ENCODE measurements at places on chromosomes 7 and 10.

GRCh38 chr10:10911035-10911434 lies 106.6 kb upstream of the CELF2 start:
- DNase-seq: no peak

DNA sequence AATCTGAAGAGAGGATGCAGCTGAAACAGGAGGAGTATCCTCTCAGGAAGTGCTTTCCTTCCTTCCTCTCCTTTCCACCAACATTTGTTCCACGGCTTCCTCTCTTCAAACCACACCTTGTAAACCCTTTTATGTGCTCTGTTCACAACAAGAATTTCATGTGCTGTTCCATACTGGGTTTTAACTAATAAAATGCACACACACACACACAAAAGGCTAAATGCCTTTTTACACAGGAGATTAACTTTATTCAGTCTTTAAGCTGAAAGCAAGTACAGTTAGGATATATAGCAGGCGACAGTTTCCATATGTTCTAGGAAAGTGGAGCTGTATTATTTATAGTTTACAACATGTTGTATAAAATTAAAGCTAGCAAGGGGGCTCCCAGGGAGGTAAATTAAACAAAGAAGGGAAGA lies 106.7 kb downstream of the REEP3 start:
- DNase-seq: no peak

DNA sequence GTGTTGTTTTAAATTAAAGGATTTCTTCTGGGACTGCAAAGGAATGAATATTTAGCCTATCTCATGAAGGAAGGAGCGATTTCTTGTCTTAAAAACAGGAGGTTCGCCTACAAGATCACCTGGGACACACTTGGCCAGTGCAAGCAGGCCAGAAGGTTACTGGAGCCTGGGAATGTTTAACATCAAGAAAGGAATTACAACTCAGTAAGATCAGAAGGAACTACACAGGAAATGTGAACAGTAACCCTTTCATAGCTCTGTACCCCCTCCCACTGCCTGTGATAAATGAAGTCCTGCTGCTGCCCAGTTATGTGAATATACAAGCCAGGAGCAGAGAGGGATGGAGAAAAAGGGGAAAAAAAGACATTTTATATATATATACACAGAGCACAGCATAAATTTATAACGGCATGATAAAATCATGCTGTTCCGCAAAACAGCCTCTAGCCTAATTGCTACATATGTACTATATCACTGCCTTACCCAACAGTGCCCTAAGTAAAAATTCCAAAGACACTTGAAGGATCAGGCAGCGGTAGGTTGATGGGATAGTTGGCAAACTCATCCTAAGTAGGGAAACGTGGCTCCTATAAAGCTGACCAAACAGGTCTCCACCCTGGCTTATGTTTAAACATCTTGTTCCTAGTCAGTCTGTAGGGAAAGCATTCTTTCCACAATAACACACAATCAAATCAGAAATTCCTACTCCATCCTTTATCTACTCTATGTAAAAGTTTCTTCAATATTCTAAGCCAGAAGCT lies 63.8 kb downstream of the ZNF438 start:
- DNase-seq: no peak

- no peak for DNase-seq
Measured at GRCh38 chr7:21106296-21106732, 319.6 kb upstream of the SP8 start.

DNA sequence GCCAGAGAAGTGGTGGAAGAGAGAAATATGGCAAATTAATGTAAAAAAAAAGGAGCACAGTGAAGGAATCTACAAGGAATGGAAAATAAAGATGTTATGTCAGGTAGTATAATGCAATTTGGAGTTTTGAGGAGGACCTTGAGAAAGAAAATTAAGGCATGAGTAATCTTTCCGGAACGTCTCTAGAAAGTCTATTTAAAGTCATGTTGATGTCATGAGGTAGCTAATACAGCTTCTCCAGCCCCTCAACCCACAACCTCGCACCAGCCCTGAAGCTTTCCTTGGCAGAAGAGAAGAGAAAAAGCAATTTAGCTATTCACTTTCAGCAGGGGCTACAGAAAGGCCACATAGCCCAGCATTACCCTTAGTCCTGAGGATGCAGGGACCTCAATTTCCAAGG lies 22.5 kb downstream of the TRDMT1 start:
- no peak for DNase-seq

DNA sequence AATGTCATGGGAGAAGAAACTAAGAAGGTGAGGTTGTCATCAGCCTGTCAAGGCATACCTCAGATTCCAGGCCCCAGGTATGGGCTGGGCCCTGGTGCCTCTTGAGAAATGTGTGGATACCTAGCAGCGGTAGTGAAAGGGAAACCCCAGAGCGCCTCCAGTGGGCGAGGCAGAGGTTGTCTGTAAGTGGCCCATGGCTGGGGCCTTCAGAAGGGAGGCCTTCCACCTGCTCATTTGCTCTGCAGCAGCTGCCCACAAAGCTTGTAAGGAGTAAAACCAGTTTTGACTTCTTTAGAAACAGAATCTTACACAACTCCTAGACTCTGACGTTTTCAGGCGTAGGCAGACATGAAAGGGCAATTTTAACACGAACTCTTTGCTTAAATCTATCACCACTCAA lies 509.9 kb downstream of the PARD3 start:
- DNase-seq: no peak

- DNase-seq: no peak
Measured at GRCh38 chr10:27319752-27320431, 79.3 kb upstream of the ACBD5 start.

DNA sequence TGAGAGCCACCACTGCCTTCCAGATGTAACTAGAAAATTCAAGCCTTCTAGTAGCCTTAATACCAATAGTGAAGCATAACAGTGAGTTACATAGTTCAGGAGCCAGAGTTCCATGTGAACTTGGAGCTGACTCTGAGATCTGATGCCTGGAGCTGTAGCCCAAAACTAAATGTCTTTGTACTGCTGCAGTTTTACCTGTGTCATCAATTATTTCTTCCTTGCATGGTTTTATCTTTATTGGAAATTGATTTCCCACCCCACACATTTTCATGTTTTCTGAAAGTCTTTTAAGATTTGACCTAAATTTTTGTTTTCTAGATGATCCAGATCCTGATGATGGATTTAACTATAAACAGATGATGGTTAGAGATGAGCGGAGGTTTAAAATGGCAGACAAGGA lies 17.0 kb downstream of the OPN1SW start:
- no peak for DNase-seq

DNA sequence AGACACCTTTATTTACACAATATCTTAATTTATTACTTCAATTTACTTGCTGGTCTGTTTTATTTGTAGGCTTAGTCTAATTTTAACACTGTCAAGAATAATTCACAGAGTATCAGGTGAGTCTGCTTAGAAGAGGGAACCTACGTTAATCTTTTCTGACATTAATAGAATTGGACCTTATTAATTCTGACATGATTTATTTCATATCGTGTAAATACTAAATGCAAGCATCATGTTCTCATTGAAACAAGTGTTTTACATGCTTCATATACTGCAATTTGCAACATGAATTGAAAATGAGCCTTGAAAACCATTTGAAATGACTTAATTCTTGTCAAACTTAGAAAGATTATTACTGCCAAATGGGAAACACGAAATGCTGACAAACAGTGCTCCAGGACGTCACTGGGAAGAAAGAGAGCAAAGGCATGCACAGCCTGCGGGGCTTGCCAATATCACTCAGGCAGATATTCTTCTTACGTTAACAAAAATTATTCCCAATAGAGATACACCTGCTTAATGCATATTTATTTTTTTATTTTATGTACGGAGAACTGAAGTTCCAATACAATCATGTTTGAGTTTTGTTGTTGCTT lies 282.0 kb upstream of the AKR1E2 start:
- no peak for DNase-seq

GRCh38 chr10:58932577-58933314 lies 243.7 kb upstream of the PHYHIPL start:
- DNase-seq: no peak

- no peak for DNase-seq
Measured at GRCh38 chr10:123911866-123912265, 20.3 kb upstream of the CPXM2 start.

DNA sequence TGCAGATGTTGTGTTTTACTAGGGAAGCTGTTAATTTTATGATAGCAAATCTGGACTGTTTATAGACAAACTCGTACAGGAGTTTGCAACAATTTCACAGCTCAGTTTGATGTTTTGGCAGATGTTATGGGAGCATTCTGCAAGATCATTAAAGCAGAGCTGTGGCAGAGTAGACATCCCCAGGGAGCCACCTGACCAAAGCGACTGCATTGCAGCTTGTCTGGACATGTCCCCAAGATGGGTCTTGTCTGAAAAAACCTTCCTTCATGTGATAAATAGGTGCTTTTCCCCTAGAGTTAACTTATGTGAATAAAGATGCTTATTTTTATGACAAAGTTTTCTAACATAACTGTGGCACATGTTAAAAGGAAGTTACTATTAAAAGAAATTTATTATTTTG lies 91.2 kb upstream of the GPR141 start:
- no peak for DNase-seq

- no peak for DNase-seq
Measured at GRCh38 chr10:34045571-34046190, 711.2 kb upstream of the NRP1 start.

DNA sequence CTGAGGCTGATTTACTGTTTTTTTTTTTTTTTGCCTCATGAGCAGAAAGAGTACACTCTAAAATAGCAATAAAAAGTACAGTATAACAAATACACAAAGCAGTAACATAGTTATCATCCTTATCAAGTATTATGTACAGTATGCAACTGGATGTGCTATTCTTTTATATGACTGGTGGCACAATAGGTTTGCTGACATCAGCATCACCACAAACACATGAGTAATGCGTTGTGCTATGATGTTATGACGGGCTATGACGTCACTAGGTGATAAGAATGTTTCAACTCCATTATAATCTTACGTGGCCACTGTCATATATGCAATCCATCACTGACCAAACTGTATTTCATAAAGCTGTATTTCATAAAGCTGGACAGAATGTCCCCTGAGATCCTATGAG lies 189.2 kb upstream of the GLI3 start:
- no peak for DNase-seq

DNA sequence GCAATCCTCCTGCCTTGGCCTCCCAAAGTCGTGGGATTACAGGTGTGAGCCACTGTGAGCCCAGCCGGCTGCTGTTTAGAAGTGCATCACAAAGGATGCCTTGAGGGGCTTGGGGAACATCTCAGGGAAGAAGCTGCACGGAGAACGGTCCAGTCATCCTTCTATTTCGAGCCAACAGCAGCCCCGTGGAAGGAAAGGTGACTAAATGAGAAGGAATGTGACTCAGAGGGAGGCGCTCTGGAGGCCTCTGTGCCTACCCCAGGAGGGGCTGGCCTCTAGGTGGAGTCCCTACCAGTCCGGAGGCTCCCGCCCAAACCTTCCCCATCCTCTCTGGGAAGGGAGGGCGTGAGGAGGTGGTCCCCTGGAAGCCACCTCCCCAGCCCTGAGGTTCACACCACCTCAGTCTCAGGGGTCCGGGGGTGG lies 76.2 kb downstream of the CTBP2 start:
- DNase-seq: no peak

DNA sequence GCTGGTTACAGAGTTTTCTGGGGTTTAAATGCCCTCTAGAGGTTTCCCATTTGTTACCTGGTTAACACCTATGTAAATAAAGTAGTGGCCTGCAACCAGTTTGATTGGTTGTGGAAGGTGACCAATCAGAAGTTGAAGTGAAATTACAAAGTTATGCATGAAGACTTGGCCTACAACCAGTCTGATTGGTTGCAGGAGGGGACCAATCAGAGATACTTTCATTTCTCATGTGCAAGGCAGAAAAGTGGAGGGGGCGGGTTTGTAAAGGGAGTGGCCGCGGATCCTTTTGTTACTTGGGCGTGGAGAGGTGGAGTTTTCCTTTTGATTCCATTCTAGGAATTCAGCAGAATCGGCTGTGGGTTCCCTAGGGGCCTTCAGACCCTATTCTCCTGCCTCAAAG lies 80.8 kb downstream of the SEC23IP start:
- no peak for DNase-seq

- no peak for DNase-seq
Measured at GRCh38 chr10:105146436-105146835, 505.3 kb downstream of the SORCS3 start.

GRCh38 chr7:84665339-84665738 lies 470.8 kb upstream of the SEMA3A start:
- no peak for DNase-seq

- DNase-seq: no peak
Measured at GRCh38 chr10:95354110-95354509, 63.3 kb upstream of the PDLIM1 start.

DNA sequence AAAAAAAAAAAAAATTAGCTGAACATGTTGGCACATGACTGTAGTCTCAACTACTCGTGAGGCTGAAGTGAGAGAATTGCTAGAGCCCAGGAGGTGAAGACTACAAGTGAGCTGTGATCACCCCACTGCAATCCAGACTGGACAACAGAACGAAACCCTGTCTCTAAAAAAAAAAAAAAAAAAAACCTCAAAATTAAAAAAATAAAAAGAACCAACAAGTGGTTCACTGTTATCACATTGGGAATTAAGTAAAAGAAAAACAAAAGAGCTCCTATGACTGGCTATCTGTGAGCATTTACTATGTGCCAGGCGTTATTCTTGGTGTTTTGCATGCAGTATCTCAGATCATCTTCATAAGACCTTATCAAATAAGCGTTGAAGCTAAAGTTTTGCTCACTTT lies 66.0 kb downstream of the ANLN start:
- no peak for DNase-seq

DNA sequence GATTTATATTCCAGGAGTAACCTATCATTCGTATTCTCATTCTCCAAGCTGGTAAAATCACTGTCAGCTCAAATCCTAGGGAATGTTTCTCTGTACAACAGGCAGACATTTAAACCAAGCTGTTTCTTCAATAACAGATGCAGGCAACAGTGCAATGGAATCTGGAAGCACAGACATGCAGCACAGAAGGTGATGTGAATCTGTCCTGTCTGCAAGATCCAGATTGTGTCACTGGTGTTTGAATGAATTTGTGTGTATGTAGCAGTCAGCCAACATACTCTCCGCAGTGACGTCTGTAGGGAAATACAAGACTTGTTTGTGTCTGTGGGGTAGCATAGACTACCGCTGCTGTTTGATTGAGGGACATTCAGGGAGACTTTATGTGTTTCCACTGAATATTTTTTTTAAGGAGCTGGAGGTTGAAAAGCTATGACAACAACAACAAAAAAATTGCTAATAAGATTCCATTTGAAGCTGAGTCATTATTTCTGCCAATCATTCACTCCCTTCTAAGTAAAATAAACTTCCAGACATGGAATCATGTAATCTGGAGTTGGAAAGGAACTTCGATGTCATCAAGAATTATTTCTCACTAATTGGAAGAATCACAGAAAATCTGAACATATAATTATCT lies 122.9 kb upstream of the MYO3A start:
- DNase-seq: no peak

- DNase-seq: no peak
Measured at GRCh38 chr10:113893570-113893969, 39.1 kb downstream of the NHLRC2 start.

DNA sequence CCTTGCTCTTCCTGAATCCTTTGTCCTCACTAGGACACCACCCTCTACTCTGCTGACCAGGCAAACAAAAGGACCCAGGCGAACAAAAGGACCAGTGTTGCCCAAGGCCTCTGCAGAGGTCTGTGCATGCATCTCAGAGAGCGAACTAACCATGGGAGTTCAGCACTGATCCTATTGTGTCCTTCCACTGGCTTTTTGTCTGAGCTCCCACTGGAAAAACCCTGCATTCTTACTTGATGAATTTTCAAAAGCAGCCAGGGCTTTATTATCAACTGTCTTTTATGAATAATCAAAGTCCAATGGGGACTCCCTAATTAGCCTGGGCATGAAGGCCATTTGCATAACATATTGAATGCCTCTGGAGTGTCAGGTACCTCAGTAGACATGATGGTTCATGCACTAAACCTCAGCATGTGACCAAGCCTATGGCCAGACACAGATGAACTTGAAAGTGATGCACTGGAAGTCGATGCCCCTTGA lies 140.6 kb downstream of the KCNMA1 start:
- no peak for DNase-seq
